Activated CD4-positive, alpha-beta T cell treated with anti-CD3 and anti-CD28 coated beads for 36 hours (primary cell): ENCODE measurements at places on chromosomes 7 and 10. TPM values are rescaled to one million over a fixed set of nuclear protein-coding genes. Genes with fewer than 3 reads are reported as not detected.

The NPTX2 gene
- total RNA-seq = not detected

DNA sequence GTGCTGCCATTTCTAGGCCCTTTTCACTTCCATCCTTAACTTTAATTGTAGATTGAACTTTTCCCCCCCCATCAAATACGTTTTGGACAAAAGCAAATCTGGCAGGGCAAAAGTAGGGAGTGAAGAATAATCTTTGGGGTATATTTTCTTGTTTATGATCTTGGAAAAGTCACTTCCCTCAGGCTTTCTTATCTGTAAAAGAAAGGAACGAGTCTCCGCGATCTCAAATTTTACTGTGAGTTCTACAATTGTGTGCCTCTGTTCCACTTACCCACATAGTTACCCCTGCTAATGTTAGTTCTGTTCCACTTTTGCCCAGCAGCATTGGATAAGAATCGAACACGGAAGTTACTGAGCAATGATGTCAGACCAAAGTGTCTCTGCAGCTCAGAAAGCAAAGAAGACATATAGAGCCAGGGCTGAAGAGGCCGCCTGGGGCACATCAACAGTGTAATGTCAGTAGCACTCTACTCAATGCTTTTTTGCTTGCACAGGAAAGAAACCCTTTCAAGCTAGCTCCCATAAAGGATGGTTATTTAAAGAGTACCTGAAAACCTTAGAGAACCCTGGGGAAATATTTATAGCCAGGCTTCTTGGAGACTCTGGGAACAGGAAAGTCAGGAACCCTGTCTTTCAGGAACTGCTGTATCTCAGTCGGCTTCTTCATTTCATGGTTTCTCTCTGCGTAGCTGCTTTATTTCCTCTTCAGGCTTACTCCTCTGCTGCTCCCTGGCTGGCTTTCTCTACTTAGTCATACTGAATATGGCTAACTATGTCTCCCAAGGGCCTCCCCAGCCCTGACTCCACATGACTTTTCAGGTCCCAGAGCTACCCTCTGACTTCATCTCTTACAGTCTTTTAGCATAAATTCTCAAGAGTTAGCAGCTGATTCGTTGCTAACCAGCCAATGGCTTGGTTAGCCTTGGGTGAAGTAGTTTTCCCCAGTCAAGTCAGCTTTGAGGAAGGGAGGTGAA is 123.7 kb upstream of the FAM3C start:
- no peak overlapping the region for H3K27ac ChIP-seq
- peak; percentile 13 for DNase-seq
- H3K27me3 ChIP-seq = peaks cover 7% of the 10 kb centered on the region
- no peak overlapping the region for H3K4me3 ChIP-seq

- no peak overlapping the region for H3K4me3 ChIP-seq
- H3K4me1 ChIP-seq = peaks cover 59% of the 10 kb centered on the region
- H3K27ac ChIP-seq = peak overlapping the region; percentile 68
- H3K27me3 ChIP-seq = no peaks in the 10 kb centered on the region
- DNase-seq = no peak
- peaks cover 17% of the 10 kb centered on the region for H3K36me3 ChIP-seq
These were observed 92.2 kb downstream of the GRK5 start for GRCh38 chr10:119299531-119299930.

DNA sequence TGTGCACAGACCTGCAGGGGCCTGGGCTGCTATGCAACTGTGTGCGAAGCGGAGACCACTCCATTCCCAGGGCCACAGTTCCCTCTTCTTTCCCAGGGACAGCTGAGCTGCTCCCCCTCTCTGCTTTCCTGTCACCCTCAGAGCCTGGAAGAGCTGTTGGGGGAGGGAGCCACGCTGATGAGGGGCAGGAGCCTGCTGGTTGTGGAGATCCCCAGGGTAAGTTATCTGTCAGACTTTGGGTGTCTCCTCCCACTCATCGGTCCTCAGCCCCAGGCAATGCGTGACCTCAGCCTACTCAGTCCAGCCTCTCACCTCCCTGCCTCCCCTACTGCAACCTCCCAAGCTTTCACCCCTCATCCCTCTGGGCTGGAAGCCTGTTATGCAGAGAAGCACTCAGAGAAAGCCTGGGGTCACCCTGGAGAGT is 53.5 kb downstream of the ZNF467 start:
- H3K4me1 ChIP-seq = peaks cover 24% of the 10 kb centered on the region
- H3K27me3 ChIP-seq = no peaks in the 10 kb centered on the region
- no peak overlapping the region for H3K27ac ChIP-seq
- no peak for DNase-seq
- no peak overlapping the region for H3K4me3 ChIP-seq
- H3K36me3 ChIP-seq = peaks cover 11% of the 10 kb centered on the region

DNA sequence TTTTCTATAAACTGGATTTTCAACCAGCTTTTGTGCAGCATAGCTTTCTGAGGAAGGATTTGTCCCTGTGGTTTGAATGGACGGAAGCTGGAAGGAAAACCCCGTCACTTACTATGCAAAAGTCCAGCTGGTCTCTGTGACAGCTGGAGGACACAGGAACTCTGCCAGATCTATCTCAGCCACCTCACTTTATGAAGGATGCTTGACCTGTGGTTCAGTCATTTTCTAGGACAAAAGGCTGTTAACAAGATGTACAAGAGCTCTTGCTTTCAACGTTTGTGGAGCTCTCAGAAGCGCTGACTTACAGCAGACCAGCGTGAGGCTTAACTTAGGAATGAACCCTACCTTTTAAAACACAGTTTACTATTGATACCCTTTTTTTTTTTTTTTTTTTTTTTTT is 90.8 kb downstream of the CREM start:
- no peak for DNase-seq
- H3K27ac ChIP-seq = no peak overlapping the region
- H3K36me3 ChIP-seq = peaks cover 6% of the 10 kb centered on the region
- H3K4me1 ChIP-seq = peaks cover 52% of the 10 kb centered on the region
- H3K27me3 ChIP-seq = no peaks in the 10 kb centered on the region

GRCh38 chr7:52956379-52956915 is 79.0 kb upstream of the POM121L12 start:
- no peaks in the 10 kb centered on the region for H3K27me3 ChIP-seq
- H3K27ac ChIP-seq = no peak overlapping the region
- no peaks in the 10 kb centered on the region for H3K36me3 ChIP-seq
- DNase-seq = no peak
- H3K4me1 ChIP-seq = no peaks in the 10 kb centered on the region

DNA sequence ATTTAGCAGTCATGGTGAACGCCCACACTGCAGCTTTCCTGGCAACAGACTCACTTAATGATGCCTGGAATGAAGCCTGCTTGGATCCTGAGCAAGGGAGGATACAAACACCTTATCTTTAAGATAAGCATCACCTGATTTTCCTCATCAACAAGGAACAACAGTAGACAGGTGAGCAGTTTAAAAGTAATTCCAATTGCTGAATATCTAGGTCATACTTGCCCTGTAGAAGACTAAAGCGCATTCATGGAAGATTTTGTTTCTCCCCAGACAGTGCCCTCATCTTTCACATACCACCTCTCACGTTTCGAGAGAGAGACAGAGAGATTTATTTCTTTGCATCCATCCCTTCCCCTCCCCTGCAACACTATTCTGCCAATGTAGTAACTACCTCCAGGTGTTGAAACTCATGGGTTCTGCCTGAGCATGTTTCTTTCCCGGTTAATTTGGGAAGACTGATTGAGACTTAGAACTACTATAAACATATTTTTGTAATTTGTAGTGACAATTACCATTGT is 660.7 kb downstream of the PARD3 start:
- no peak overlapping the region for H3K4me3 ChIP-seq
- no peak for DNase-seq

GRCh38 chr7:130419658-130420057 is 21.2 kb downstream of the CEP41 start:
- peak overlapping the region; percentile 68 for H3K27ac ChIP-seq
- H3K36me3 ChIP-seq = peaks cover 2% of the 10 kb centered on the region
- peak; percentile 24 for DNase-seq
- no peaks in the 10 kb centered on the region for H3K27me3 ChIP-seq

DNA sequence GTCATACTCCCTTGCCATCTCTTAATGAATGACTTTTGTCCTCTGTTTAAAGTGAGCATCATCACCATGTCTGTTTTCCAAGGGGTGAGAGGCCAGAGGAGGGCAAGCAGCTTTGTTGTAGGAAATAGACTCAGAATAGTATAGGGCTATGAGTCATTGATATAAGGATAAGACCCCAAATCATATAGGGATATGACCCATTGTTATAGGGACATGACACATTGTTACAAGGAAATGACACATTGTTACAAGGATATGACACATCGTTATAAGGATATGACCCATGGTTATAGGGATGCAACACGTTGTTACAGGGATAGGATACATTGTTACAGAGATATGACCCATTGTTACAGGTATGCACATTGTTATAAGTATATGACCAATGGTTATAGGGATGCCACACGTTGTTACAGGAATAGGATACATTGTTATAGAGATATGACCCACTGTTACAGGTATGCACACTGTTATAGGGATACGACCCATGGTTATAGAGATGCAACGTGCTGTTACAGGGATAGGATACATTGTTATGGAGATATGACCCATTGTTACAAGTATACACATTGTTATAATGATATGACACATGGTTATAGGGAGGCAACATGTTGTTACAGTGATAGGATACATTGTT is 311.1 kb upstream of the ADARB2 start:
- H3K27ac ChIP-seq = no peak overlapping the region
- no peak for DNase-seq
- H3K4me3 ChIP-seq = no peak overlapping the region
- H3K36me3 ChIP-seq = no peaks in the 10 kb centered on the region
- H3K4me1 ChIP-seq = no peaks in the 10 kb centered on the region

DNA sequence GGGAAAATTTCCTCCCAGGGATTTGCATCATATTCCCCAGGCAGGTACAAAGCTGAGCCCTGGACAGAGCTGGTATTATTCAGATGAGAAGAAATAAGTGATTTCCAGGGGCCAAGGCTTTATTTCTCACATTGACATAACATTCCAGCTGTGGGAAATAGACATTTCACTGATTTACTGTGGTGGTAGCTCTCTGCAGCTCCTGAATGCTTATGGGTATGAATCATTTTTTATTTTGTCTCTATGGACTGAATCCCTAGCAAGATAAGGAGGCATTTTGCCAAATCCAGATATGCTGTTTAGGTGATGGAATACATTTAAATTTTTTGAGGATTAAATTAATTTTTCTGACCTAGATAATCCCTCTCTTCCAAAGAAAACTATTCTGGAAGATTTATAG is 97.9 kb downstream of the MTPN start:
- peaks cover 7% of the 10 kb centered on the region for H3K27me3 ChIP-seq
- H3K36me3 ChIP-seq = no peaks in the 10 kb centered on the region
- no peak overlapping the region for H3K4me3 ChIP-seq
- H3K27ac ChIP-seq = no peak overlapping the region
